Spinal cord (tissue), 10 donors: ENCODE measurements at places on chromosomes 2 and 18. TPM values are rescaled to one million over a fixed set of nuclear protein-coding genes. Genes with fewer than 3 reads are reported as not detected.

DNA sequence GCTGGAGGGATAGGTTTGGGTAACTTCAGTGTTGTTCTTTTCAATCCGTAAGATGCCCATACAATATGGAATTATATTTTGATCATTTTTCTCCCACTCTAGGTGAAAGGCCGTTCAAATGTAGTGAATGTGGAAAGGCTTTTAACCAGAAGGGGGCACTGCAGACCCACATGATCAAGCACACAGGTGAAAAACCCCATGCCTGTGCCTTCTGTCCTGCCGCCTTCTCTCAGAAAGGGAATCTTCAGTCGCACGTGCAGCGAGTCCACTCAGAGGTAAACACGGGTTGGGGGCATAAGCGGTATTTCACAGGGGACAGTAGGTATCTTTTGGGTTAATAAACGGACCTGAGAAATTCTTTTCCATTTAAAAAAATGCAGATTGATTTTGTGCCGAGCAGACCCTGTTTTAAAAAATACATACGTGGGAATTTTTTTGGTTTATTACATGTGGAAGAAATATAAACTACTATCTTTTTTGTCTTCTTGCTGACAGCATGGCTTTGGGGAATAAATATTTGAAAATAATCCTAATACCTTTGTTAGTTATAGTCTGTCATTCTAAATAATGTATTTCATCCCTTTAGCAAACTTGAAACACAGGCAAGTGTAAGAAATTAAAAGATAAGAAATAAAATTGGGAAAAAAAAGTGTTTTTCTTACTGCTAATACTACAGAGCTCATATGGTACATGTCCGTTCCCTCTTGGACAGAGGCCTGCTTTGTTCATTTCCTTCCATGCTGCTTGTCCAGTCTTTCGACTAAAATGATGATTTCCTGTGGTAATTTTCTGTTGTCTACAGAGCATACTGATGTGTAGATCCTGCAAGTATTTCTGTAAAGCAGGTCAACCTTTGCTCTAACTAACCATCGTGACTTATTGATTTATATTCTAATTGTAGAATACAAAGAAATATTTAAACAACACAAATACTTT is 53.3 kb downstream of the ZNF236 start:
- H3K36me3 ChIP-seq: peaks cover 19% of the 10 kb centered on the region
- H3K27ac ChIP-seq: no peak overlapping the region
- peaks cover 5% of the 10 kb centered on the region for H3K4me1 ChIP-seq
- peak; percentile 41 for DNase-seq

DNA sequence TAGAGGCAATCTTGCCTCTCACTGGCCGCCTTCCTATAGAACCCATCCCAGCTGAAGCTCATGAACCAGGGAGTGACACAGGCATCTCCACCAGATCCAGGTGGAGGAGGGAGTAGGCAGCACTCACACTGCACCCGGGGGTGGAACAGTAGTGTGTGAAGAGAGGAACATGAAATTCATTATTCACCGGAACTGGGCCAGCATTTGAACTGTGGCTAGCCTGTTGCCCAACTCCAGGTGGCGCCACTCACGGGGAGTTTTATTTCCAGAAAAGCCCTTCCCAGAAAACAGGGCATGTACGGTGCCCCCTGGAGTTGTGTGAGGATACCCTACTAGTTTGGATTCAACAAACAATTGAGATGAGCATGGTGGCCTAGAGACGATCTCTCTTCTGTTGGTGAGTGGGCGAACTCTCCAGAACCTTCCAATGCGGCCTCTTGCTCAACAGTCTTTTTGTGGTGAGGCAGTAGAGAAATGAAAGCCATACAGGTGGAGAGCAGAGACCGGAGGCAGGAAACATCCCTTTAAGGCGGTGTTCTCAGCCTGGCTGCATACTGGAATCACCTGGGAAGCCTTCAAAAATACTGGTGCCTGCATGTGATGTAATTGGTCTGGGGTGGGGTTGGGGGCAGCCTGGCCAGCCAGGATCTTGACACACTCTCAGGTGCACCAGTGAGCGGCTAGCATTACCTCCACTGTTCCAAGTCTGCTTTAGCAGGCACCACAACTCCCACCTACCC is 73.5 kb upstream of the NEDD4L start:
- H3K36me3 ChIP-seq: no peaks in the 10 kb centered on the region
- H3K4me3 ChIP-seq: no peak overlapping the region
- H3K27me3 ChIP-seq: no peaks in the 10 kb centered on the region
- DNase-seq: no peak

DNA sequence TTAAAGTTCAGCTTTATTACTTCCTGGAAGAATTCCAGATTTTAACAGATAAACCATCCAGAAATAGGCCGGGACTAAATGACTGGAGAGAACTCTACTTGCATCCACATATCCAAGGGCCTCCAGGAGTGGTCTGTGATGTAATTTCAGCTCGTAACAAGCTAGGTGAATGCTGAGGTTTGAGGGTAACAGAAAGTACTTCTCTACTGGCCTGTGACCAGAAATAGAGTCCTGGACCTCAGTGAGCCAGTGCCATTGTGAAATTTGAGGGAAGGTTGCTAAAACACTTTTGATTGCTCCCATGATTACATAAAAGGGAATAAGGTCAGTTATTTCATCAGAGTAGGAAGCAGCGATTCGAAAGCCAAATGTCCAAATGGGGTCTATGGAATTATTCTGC is 158.1 kb downstream of the DOCK10 start:
- no peak for DNase-seq
- no peak overlapping the region for H3K27ac ChIP-seq
- no peaks in the 10 kb centered on the region for H3K27me3 ChIP-seq
- no peak overlapping the region for H3K4me3 ChIP-seq
- H3K36me3 ChIP-seq: peaks cover 4% of the 10 kb centered on the region
- H3K4me1 ChIP-seq: no peaks in the 10 kb centered on the region

GRCh38 chr2:143819190-143819735 is 690.0 kb downstream of the ARHGAP15 start:
- H3K27ac ChIP-seq: no peak overlapping the region
- no peaks in the 10 kb centered on the region for H3K36me3 ChIP-seq
- H3K4me1 ChIP-seq: no peaks in the 10 kb centered on the region
- DNase-seq: no peak
- H3K27me3 ChIP-seq: no peaks in the 10 kb centered on the region

GRCh38 chr2:11930211-11930761 is 183.9 kb downstream of the LPIN1 start:
- DNase-seq: peak; percentile 37
- H3K4me1 ChIP-seq: peaks cover 9% of the 10 kb centered on the region
- no peaks in the 10 kb centered on the region for H3K36me3 ChIP-seq
- no peak overlapping the region for H3K4me3 ChIP-seq
- no peak overlapping the region for H3K27ac ChIP-seq
- H3K27me3 ChIP-seq: no peaks in the 10 kb centered on the region

DNA sequence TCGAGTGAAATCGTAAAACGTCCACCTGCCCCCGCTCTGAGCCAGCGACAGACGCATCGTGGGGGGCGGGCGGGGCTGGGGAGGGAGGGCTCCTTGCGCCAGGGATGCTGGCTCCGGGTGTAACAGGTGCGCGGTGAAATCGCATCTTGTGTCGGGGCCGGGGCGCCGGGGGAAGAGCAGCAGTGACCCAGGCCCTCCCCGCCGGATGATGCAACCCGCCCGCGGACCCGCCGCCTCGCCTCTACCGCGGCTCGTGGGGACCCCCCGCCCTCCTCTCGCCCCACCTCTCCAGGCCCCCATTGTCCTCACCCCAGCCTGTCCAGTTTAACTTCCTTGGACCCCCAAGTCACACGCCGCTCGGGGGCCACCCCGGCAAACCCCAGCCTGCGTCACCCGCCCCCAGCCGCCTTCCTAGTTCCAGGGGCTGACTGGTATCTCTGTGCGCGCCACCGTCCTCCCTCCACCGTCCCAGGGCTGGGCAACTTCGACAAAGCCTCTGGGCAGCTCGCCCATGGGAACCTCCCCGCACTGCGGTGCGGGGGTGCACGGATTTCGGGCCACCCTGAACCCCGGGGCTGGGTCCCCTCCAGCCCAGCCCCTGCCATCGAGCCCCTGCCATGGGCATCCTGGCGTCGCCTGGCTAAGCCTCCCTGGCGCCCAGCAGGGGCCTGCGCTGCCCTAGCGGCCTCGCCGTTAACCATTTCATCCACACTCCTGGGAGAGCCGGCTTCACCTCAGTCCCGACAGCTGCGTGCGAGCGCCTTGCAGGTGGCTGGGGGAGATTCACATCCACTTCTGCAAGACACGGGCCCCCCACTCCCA is 799 bp upstream of the KIF1A start:
- peaks cover 50% of the 10 kb centered on the region for H3K4me1 ChIP-seq
- no peaks in the 10 kb centered on the region for H3K27me3 ChIP-seq
- DNase-seq: peak; percentile 29

- DNase-seq: no peak
- H3K36me3 ChIP-seq: no peaks in the 10 kb centered on the region
- H3K27ac ChIP-seq: no peak overlapping the region
- no peaks in the 10 kb centered on the region for H3K4me1 ChIP-seq
Measured at GRCh38 chr18:24613896-24614640, 153.6 kb downstream of the HRH4 start.

GRCh38 chr2:160266037-160266551 is 66.0 kb upstream of the ITGB6 start:
- H3K36me3 ChIP-seq: no peaks in the 10 kb centered on the region
- peaks cover 20% of the 10 kb centered on the region for H3K4me1 ChIP-seq
- no peak overlapping the region for H3K4me3 ChIP-seq
- DNase-seq: no peak
- H3K27ac ChIP-seq: no peak overlapping the region
- no peaks in the 10 kb centered on the region for H3K27me3 ChIP-seq

DNA sequence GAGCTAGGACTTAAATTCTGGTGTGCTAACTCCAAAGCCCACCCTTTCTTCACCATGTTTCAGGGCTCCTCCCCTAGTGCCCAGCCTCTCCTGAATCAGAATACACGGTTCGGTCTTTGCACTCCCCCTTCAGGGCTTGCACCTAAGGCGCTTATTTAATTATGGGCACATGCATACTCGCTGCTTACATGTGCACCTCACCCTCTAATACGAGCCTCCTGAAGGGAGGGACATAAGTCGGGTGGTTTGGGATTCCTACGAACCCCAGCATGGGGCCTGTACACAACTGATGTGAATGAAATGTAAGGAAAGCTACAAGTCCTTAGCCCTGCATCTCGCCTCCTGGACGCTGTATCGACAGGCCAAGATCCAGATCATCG is 435 bp downstream of the IFT172 start:
- peak overlapping the region; percentile 54 for H3K27ac ChIP-seq
- H3K4me1 ChIP-seq: peaks cover 11% of the 10 kb centered on the region
- H3K36me3 ChIP-seq: peaks cover 29% of the 10 kb centered on the region
- no peaks in the 10 kb centered on the region for H3K27me3 ChIP-seq

GRCh38 chr2:12824351-12824777 is 107.6 kb downstream of the TRIB2 start:
- no peak for DNase-seq
- no peak overlapping the region for H3K27ac ChIP-seq
- no peaks in the 10 kb centered on the region for H3K27me3 ChIP-seq
- no peaks in the 10 kb centered on the region for H3K36me3 ChIP-seq
- peaks cover 16% of the 10 kb centered on the region for H3K4me1 ChIP-seq
- no peak overlapping the region for H3K4me3 ChIP-seq

DNA sequence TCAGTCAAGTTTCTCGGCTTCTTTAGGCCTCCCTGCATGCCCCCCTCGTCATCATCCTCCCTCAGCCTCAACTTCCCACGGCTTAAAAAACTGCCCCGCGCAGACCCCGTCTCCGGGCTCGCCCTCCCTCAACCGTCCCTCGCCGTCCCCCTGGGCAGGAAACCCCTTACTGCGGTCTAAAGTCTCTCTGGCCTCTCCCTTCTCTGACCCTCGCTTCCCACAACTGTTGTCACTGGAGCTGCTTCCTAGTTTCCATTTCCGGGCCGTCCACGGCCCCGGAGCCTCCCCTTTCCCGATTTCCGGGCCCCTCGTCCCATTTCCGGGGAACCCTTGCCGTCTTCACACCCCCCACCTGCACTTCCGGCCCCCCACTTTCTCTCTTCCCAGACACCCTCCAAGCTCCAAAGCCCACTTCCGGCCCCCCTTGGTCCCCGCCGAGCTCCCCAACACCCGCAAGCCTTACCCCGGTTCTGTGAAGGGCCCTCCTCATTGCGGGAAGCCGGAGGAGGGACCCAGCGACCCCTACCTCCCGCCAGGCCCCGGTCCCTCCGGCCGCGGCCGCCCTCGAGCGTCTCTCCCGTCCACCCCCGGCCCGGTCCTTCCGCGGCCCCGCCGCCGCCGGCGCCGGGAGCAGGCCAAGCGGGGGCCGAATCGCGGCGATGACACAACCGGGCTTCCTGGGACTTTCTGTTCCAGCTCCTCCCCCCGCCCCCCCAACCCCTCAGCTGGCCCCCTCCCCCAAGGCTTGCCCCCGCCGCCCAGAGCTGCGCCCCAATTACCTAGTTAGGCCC is 513 bp downstream of the TRIP12 start:
- peak; percentile 55 for DNase-seq
- no peaks in the 10 kb centered on the region for H3K27me3 ChIP-seq
- H3K27ac ChIP-seq: peak overlapping the region; percentile 99
- H3K4me1 ChIP-seq: peaks cover 13% of the 10 kb centered on the region
- H3K36me3 ChIP-seq: peaks cover 5% of the 10 kb centered on the region
- peak overlapping the region; percentile 93 for H3K4me3 ChIP-seq

GRCh38 chr2:149800624-149801542 is 213.3 kb upstream of the MMADHC start:
- H3K27me3 ChIP-seq: no peaks in the 10 kb centered on the region
- H3K36me3 ChIP-seq: no peaks in the 10 kb centered on the region
- H3K27ac ChIP-seq: no peak overlapping the region

DNA sequence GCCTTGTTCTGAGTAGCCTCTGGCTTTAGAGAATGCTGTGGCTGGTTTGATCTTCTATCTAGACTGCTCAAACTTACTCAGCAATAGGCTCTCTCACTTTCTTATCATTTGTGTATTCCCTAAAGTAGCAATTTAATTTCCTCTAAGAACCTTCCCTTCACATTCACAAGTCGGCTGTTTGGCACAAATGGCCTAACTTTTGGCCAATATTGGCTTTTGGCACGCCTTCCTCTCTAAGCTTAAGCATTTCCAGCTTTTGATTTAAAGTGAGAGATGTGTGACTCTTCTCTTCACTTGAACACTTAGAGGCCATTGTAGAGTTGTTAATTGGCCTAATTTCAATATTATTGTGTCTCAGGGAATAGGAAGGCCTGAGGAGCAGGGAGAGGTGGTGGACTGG is 219.5 kb upstream of the PXDN start:
- no peak for DNase-seq
- peaks cover 32% of the 10 kb centered on the region for H3K4me1 ChIP-seq
- no peaks in the 10 kb centered on the region for H3K27me3 ChIP-seq
- H3K36me3 ChIP-seq: peaks cover 5% of the 10 kb centered on the region

GRCh38 chr18:57835904-57836303 is 32.8 kb upstream of the ATP8B1 start:
- H3K27me3 ChIP-seq: no peaks in the 10 kb centered on the region
- no peaks in the 10 kb centered on the region for H3K36me3 ChIP-seq
- no peak overlapping the region for H3K4me3 ChIP-seq

Gene IGFBP2
- 741 TPM for total RNA-seq

Gene FNDC4
- 42.5 TPM for total RNA-seq

Gene ABCG8
- total RNA-seq: 1.1 TPM

Gene SPEG
- 20.8 TPM for total RNA-seq

Gene LRRTM1
- total RNA-seq: 5.9 TPM

Gene MYOM1
- total RNA-seq: 9.6 TPM

Gene EPAS1
- total RNA-seq: 37.2 TPM

Gene SERTAD2
- 7.7 TPM for total RNA-seq
